ENCODE measurements at places on chromosomes 5 and 9.

- DNase-seq, result no peak
Measured at GRCh38 chr5:117195076-117195475, 620.5 kb upstream of the SEMA6A start.

- DNase-seq, result no peak
Measured at GRCh38 chr5:56840597-56840996, 25.2 kb downstream of the MAP3K1 start.

DNA sequence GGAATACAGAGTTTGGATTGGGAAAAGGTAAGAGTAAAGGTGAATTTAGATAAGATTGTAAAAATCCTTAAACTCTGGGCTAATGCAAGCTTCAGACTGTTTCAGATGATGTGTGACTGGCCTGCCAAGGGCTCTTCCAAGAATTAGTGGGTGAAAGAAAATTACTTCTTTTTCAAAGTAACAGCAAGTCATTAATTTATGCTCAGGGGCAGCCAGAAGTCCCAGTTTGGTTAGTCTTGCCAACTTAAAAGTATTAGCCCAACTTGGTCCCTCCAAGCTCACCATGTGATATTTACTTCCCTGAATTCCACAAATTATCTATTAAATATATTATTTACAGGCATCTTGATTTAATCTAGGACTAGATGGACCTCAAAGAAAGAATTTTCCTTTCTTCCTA is 947.8 kb downstream of the NR2F1-AS1 start:
- no peak for DNase-seq

DNA sequence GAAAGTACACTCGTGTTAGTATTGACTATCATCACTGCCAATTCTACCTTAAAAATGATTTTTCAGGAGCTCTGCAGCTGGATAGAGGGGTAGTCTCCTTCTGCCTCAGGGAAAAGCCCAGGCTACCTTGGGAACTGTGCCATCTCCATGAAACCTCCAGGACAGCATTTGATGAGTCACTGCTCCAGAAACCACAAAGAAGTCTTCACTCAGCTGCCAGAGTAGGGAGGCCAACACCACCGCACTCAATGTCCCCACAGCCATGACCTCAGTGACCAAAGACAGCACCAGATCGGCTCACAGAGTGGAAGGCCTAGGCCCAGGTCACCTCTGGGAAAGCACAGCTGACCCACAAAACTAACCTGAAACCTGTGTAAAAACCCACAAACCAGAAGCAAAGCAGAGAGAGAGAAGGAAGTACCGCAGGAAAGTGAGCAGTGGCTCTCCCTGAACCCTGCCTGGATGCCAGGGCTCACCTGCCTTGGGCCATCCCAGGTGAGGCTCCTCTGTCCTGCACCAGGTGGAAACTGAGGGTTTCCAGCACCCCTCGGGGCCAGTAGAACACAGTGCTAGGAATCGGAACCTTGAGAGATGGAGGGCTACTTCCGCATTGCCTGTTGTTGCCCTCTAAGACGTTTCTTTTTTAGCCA is 30.0 kb downstream of the S1PR3 start:
- no peak for DNase-seq

DNA sequence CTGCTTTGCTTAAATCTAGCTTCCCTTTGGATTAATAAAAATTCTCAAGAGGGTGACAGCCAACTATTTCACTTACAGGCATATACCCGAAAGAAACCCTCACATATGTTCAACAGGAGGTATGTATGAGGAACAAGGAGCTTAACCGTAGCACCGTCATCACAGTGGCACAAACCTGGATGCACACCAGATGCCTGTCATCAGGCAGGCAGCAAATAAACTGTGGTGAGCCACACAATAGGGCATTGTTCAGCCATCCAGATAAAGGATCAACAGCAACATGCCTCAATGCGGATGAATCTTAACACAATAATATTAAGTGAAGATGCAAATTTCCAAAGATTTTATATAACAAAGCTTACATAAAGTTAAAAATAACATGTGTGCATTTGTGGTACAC is 5.5 kb upstream of the TNFSF15 start:
- no peak for DNase-seq

- DNase-seq, result peak; percentile 20
Measured at GRCh38 chr9:95852059-95853032, 23.1 kb upstream of the ERCC6L2 start.

DNA sequence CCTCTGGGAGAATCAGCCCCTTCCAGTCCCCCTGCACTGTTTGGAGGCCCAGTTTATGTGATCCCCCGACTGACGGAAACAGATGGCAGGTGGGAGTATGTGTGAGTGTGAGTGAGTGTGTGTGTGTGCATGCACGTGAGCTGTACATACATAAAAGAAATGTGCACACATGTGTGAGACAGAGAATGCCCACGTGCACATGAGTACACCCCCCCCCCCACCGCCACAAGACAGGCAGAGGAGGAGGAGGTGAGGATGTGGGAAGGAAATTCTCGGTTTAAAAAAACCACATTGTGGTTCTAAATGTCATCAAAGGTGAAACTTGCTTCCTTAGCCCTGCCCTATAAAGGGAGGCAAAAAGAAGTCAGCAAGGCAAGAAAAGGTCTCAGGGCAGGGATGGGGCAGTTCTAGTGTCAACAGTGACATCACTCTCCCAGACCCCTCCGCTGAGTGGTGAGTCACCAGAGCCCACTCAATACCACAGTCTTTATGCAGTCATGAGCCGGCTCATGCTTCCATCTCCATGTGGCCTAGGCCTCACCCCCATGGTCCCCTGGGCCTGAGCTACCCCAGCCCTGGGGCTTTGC is 79.2 kb upstream of the HSPA9 start:
- peak; percentile 76 for DNase-seq

- no peak for DNase-seq
Measured at GRCh38 chr9:88747768-88748167, 212.8 kb downstream of the NXNL2 start.

GRCh38 chr9:137302449-137303150 is 529 bp upstream of the NRARP start:
- DNase-seq, result no peak

DNA sequence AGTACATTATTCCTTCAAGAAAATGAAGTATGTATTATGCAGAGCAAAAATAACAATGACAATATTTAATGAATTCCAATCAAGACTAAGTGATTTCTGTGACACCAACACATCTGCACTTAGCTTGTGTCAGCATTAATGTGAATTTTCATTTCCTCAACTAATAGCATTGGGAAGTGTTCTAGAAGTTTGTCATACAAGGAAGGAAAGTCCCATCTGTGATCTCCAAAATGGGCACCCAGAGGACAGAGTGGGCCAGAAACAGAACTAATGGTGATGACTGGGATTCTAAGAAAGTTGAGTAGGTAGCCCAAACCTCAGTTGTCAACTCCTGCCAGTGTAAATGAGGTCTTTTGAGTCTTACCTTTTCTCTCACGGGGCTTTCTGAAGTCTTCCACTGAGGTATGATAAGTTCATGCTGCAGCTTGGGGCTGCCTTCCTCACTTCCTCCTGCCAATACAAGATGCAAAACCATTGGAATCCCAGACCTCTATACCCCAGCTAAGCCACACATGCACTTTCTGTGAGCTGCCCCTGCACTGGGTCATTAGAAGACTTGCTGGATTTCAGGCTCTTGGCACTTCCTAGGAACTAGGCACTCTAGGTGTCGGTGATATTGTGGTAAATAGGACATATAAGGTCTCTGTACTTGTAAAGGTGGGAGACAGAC is 4.9 kb downstream of the ADAM19 start:
- no peak for DNase-seq

GRCh38 chr5:15936505-15937245 is 242.9 kb downstream of the MARCHF11 start:
- DNase-seq, result no peak

- no peak for DNase-seq
Measured at GRCh38 chr9:86842573-86842972, 104.7 kb downstream of the GAS1 start.

DNA sequence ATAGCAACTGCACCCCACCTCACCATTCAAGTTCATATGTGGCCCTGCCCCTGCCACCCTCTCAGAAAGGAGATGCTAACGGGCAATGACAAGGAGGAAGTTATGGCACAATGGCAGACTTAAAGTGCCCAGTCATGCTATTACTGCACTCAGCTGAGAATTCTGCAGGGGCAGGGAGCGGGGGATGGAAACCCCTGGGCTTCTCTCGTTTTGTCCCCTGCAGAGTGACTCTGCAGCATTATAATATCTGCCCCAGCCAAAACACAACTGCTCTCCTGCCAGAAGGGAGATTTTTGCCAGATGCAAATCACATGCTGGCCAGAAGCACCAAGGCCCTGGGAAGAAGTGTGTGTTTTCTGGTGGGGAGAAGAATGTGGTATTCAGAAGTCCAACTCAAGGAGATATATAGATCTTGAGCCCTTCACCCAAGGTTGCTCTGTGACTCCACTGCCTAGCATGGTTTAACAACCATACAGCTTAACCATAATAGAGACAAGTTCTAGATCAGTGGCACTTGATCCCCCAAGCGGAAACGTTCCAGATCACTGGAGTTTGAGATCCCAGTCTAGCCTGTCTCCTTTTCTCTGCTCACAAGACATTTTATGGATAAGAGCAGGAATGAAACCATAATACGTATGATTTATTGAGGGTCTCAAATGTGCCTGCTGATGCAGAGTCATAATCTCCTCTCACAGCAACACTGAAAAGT is 207.0 kb upstream of the MAP3K1 start:
- DNase-seq, result no peak

- no peak for DNase-seq
Measured at GRCh38 chr5:104297076-104297475, 734.5 kb upstream of the NUDT12 start.

DNA sequence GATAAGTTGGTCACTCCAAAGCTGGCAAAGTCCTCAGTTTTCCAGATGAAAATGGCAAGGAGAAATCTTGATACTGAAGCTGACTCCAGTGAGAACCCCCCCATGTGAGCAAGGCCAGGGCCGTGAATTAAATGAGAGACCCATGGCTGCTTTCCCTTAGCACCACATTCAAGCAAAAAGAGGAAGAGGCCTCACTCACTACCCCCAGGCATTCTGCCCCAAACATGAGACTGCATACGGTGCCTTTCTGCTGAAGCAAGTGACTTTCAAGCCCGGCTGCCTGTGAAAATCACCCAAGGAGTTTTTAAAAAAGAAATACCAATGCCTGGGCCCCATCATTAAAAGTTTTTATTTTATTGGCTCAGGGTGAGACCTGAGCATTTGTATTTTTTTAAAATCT is 66.9 kb downstream of the TMEM252 start:
- DNase-seq, result no peak

DNA sequence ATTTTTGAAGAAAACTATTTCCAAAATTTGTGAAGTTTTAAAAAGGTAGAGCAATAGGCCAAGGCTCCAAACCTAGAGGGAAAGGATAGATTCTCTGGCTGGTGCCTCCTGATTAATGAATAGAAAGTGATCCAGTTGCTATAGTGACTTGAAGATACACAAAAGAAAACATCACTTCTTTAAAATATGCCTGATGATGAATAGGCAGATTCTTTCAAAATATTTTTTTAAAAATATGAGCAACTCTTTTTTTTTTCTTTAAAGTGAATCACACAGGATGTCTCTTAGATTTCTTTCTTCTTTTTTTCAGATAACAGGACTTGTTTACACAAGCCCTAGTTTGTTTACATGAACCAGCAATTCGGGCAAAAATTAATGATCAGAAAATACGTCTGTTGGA is 124.4 kb downstream of the RFK start:
- DNase-seq, result no peak

- no peak for DNase-seq
Measured at GRCh38 chr5:179830818-179831468, 10.2 kb downstream of the SQSTM1 start.

DNA sequence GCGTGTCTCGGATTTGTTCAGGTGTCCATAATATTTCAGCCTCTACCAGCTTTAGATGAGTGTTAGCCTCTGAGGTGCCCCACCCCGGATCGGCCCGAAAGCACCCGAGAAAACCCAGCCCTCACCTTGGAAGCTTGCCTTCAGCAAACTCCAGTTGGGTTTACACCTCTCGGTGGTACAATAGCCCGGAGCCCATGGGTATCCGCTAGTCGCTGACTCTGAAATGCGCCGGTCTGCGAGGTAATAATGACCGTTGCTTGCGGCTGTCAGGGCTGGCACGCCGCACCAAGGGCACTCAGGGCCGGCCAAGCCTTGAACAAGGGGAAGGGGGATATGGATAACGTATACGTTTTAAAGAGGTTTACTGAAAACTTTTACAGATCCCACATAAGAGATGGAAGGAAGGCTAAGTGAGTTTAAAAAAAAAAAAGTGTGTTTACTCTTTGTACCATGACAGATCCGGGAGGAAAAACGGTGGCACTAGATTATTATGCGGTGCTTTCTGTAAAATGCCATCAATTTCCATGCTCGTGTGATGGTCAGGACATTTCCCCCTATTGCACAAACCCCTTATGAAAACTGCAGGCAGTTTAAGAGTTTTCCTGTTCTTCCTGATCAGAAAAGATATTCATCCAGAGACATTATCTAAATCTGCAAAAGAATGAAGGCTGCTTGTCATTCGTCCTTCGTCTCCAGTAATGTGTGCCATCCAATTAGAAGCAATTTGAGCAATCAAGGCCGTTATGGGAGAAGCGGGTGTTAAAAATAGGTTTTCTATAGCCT is 124.2 kb downstream of the TMEM161B start:
- peak; percentile 7 for DNase-seq

DNA sequence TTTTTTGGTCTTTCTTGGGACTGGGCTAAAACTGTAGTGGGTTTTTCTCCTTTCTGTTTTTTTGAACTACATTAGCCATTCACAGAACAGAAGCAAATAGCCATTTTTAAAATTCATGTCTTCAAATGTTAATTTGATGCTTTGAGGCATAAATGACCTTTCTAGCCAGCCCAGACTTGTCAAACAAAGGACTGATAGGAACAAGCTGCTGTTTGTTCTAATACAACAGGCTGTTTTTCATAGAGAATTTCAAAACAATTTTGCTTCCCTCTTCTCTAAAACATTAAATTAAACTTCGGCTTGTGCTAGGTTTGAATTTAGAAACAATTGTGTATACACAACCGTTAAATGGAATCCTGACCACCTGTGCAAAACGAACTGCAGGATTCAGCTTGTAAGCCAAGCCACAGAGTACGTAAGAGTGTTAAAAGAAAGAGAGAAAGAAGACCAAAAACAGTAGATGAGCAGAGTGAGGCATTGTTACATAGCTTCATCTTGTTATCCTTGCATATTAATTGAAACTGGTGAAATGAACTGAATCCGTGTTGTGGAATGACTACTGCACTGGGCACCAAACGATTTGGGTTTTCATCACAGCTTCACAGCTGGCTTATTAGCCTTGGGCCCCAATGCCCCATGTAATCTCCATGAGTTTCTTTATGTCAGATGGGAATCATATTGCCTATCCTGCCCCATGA is 100.0 kb downstream of the ZSWIM6 start:
- no peak for DNase-seq

GRCh38 chr9:134366223-134367031 is 40.2 kb downstream of the RXRA start:
- DNase-seq, result no peak

DNA sequence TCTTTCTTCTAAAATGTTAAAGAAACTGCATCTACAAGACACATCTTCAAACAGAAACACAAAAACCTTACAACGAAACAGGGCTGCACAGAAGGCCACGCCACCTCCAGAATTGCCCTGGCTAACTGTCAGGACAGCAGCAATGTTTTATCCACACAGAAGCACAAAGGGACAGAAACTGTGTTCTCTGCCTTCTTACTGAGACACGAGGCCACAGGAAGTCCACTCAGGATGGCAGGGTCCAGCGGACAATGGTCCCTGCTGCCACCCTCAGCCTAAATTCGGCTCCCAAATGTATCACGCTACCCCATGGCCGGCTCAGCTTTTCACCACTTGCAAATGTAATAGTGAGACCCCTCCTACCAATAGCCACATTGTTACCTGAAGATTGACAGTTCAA is 159.8 kb upstream of the PHYKPL start:
- DNase-seq, result no peak

- peak; percentile 81 for DNase-seq
Measured at GRCh38 chr9:131178382-131178781, 53.0 kb downstream of the NUP214 start.

Data from activated CD4-positive, alpha-beta T cell treated with anti-CD3 and anti-CD28 coated beads for 48 hours (primary cell).